ENCODE measurements at places on chromosomes 11 and 22.

DNA sequence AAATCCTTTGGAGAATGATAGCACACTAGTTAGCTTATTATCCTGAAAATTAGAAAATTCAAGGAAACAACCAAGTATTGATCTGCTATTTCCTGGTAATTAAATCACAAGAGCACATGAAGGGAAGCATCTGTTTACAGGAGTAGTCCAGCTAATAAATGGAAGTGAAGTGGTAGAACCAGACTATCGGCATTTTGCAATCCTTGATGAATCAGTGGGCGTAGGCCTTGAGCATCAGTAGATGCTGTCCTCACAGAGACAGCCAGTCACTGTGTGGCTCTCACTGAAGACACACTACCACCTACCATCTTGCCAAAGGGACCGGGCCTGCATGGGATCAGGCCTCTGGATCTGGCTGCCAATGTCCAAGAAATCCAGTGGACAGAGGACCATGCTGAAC, 69.8 kb downstream of the FBLN1 start:
- DNase-seq = no peak

- no peak for DNase-seq
These were observed 270.5 kb downstream of the TENM4 start for GRCh38 chr11:79170321-79170720.

DNA sequence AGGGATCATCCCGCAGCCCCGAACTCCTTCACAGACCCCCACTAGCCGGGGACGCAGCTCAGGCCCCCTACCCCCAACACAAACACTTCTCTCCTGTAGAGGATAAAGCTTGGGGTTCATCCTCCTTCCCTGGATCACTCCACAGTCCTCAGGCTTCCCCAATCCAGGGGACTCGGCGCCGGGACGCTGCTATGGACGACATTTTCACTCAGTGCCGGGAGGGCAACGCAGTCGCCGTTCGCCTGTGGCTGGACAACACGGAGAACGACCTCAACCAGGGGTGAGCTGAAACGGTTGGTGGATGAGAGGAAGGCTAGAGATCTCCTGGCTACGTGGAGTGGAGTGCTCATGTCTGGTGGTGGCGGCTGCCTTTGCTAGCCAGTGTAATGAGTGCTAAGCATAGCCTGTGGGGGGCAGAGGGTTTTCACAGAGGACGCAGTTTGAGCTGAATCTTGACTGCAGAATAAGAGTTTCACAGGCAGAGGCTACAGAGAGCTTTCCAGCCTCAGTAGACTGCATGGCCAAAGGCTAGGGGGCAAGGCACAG, 580 bp downstream of the ILK start:
- peak; percentile 57 for DNase-seq

GRCh38 chr22:22857607-22858558, 29.7 kb upstream of the IGLL5 start:
- no peak for DNase-seq

DNA sequence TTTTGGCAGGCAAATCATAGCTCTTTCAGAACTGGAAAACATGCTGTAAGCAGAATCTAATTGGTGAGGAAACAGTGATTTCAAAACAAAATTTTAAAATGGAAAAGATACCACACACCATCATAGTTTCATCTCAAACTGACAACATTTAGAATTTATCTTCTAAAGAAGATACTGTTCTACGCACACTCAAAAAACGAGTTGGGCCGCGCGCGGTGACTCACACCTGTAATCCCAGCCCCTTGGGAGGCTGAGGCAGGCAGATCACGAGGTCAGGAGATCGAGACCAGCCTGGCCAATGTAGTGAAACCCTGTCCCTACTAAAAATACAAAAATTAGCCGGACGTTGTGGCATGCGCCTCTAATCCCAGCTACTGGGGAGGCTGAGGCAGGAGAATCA, 44.2 kb upstream of the ADSL start:
- no peak for DNase-seq

Measured in left ventricle myocardium superior (tissue), 1 donor.